ENCODE measurements at places on chromosomes 5 and 9.

DNA sequence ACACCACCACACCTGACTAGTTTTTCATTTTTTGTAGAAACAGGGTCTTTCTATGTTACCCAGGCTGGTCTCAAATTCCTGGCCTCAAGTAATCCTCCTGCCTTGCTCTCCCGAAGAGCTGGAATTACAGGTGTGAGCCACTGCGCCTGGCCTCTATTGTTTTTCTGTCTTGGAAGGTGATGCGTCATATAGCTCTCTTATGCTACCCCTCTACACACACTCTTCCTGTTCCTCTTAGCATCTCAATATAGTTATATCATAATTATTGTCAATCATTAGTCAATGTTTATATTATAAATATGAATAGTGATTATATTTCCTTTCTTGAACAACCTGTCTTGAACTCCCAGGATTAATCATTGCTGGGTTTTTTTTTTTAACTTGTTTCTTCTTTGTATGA lies 7.3 kb downstream of the PKD2L2 start:
- no peak for DNase-seq

DNA sequence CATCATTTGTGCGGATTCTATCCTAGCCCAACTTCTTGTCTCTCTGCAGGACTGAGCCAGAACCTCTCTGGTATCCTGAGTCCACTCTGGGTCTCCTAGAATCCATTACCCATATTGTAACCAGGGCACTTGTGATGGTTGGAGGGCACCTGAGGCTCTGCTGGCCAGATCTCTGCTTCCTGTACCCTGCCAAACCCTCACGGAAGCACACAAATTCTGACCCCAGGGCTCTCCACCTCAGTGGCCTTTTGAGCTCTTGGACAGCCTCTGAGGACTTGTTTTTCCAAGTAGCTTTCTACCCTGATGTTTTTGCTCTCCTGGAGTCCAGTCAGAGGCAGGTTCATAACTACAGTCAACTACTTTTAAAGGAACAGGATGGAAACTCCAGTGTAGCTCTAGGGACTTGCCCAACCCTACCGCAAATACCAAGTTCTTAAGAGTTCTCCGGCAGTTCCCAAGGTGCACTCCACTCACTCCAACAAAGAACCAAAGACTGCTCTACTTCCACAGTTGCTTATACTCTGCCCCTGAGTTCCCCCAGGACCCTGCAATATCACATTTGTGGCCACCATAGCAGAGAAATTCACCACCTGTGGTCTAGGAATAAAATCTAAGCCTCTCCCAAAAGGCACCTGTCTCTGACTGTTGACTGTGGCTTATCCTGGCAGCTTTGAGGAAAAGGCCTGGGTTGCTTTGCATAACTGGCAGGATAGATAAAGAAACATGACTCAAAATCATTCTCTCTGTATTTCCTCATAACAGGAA lies 9.6 kb downstream of the PIP5K1B start:
- DNase-seq: no peak

DNA sequence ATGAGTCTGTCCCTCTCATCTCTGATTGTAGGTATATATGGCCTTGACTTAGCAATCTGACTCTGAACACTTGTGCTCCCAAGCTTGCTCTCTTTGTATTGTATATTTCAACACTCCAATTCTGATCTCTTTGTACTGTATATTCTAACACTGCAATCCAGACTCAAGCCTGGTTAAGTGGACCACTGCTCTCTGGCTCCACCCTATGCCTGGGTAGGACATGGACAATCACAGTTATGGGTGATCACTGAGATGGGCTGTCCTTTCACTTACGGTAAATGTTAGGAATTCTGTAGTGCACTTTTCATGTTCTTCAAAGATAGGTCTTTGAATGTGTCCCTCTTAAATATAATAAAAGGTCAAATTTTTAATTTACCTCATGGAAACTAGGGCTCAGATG lies 165.1 kb downstream of the TLR4 start:
- DNase-seq: no peak

- DNase-seq: no peak
Observed at GRCh38 chr5:55679556-55679955, 32.6 kb downstream of the SLC38A9 start.

- DNase-seq: peak; percentile 35
Observed at GRCh38 chr9:127397646-127398274, 791 bp downstream of the SLC2A8 start.

DNA sequence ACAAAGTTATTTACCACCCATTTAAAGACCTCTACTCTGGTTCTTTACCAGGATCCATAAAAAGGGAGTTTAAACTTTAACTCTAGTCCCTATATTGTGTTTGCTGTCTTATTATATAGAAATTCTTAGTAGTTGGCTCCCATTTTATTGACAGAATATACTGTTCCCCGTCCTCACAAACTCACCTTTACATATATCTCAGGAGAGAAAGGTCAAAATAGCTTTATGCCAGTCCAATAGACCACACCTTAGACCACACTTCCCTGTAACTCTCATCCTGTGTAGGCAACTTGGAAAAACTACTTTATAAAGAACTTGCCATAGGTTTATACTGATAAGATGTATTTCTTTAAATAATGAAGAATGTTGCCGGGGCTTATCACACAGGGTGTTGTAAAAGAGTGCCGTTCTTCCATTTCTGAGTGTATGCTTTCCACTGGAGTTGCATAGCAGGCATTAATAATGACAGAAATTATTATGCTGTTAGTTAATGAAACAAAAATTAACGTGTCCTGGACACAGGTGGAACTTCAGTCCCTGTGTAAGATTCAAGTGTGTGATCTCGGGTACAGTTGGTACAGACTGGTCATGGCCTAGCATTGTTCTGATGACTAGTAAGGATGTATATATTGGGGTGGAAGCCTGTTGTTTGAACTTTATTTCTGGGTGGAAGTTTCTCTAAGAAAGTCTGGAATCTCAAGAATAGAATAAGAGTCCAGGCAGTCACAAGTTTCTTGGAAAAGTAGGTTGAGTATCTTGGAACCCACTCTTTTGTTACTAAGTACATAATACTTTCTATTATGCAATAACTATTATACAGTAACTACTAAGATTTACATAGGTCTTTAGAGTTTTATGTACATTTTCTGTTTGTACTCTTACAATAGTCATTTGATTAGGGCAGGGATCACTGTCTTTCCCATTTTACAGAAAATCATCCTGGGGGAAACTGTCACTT lies 33.0 kb upstream of the SPINK14 start:
- no peak for DNase-seq

GRCh38 chr9:70493029-70493428 lies 78.6 kb upstream of the KLF9 start:
- no peak for DNase-seq

- DNase-seq: no peak
Observed at GRCh38 chr5:116572350-116573278, 2.0 kb downstream of the SEMA6A start.
